Activated naive CD4-positive, alpha-beta T cell treated with anti-CD3 and anti-CD28 coated beads, Interleukin-2, amount 50 U/mL, for 72 hours (primary cell): ENCODE measurements at places on chromosomes 3 and 15.

DNA sequence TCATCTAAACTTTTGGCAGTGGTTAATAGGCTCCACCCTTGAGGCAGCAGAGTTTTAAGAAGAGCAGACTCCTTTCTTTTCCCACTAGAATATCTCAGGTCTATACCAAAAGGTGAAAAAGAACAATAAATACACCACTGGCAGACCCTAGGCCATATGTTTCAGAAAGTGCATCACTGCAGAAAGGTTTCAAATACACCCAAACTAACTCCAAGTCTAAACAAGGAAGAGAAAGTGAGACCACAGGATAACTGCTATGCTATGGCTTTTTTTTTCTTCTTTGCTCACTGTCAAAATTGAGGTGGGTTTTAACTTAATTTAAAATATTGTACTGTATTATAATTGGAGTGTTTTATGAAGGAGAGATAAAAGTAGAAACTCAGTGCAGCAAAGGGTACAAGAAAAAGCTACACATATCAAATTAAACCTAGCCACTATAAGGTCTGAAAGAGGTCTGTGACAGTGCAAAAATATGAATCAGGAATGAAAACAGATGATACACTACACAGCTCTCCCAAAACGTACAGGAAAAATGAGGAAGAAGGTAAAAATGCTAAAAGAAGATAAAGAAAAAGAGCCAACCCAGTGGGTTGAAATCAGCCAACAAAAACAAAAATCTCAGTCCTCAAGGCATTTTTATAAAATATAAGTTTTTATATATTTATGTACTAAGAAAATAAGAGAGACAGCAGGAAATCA lies 8.4 kb downstream of the SNX4 start:
- DNase-seq, result no peak

DNA sequence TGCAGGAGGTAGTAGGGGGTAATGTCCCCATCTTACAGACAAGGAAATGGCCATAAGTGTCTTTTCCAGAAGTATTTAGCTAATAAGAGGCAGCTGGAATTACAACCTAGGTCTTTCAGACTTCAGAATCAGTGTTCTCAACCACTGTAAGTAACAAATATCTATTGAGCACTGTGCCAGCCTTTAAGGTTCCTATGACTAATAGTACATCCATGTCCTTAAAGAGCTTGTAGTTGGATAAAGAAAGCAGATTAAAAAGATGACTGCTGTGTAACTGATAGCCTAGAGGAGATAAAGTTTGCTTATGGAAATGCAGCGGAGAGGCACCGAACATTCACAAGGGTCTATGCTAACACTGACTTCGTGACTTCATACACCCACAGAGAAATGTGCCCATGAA lies 136.0 kb downstream of the KCNMB2 start:
- no peak for DNase-seq

DNA sequence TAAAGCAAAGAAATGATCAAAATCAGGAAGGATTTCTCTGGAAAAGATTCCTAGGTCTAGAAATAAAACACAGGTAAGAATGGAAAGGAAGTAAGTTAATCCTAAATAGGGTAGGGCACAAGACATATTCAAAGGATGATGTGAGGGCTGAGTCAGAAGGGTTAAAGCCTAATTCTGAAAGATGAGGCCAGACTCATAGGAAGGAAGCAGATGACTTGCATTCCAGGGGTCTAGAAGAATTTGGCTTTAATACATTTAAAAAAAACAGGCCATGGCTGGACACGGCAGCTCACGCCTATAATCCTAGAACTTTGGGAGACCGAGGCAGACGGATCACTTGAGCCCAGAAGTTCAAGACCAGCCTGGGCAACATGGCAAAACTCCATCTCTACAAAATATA lies 3.2 kb downstream of the SSR3 start:
- no peak for DNase-seq

GRCh38 chr3:10396931-10397330 lies 76.0 kb upstream of the SEC13 start:
- DNase-seq, result no peak

DNA sequence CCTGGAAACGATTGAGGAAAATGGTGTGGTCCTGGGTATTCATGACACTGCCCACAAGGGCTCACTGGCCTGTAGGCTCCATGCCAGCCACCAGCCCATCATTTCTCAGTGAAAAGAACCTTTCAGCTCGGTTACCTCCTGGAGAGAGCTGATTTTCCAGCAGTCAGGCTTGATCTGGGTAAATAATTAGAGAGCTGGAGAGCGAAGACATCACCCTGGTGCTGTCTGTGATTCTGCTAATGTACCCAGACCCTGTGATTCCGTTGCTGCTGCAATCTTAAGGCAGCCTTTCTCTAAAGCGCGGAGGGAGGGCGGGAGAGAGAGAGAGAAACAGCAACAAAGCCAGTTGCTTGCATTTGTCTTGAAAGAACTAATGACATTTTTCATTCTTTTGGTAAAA lies 221.9 kb upstream of the TOPAZ1 start:
- DNase-seq, result no peak

DNA sequence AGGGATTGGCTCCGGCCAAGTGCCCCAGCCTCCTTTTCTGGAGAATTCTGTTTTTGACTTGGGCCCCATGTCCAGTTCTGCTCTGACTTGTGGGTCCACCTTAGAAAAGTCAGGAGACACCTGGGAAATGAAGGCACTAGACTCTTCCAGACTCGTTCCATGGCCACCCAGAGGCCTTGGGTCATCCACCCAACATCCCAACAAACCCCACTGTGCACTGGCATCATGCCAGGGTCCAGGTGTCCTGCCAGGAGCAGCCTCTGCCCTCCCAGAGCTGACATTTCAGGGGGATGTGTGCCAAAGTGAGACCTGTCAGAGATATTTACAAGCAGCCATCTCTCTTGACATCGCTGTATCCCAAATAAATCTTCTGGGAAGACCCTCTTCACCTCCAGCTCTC lies 13.2 kb downstream of the SPATA12 start:
- no peak for DNase-seq
